Fibroblast of upper back skin (primary cell): ENCODE measurements at places on chromosomes 5 and 9.

DNA sequence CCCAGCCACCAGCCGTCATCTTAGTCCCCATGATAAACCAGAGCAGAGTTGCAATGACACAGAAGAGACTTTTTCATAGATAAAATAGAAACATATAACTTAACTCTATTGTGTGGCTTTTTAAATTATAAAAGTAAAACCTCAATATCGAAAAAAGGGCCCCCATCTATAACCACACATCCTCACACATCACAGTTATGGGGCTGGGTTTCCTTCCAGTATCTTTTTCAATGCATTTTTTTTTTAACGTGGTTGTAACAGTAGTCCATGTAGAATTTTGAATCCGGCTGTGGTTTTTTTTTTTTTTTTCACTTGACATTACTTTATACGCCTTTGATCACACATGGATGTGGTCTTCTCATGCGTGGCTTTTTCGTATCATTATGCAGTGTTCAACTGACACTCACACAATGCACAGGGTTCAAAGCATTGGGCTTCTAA is 77.4 kb downstream of the CFAP77 start:
- no peak for DNase-seq

GRCh38 chr5:14351845-14352712 is 208.9 kb downstream of the TRIO start:
- peak; percentile 62 for DNase-seq

DNA sequence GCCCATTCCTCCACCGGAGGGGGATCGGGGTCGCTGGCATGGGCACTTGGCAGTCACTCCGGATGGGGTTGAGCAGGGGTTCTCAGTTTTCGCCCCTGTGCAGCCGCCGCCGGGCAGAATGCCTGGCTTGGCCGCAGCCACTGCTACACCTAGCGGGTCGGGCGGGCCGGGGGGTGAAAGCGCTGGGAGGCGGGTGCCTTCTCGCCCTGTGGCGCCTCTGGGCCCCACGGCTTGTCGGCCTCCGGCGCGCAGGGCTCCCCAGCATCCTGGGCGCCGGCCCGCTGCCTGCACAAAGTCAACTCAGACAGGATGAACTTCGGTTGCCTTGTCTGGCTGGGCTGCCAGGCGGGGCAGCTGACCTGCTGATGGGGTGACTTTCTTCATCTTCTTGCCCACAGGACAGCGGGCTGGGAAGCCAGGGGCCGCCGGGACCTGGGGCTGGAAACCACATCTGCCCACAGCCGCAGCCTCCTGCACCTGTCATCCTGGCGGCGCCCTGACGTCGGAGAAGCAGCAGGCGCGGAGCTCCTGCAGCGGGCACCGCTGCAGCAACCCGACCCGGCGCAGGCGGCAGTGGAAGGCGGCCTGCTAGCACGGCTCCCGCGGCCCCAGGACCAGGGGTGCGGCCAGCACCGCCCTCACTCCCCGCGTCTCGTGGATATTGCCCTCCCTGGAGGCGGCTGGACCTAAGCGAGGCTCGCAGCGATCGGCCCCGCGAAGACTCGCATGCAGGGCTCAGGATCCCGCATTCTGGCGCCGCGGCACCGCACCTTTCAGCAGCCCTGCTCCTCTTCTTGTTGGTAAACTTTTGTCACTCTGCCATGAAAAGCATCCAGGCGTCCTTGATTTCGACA is 1.3 kb upstream of the ANKRD18A start:
- DNase-seq: no peak

GRCh38 chr5:6747103-6747502 is 33.9 kb downstream of the TENT4A start:
- no peak for DNase-seq

- DNase-seq: no peak
Observed at GRCh38 chr5:96928931-96929708, 6.8 kb upstream of the LNPEP start.

- peak; percentile 54 for DNase-seq
Observed at GRCh38 chr9:136644343-136644592, 18.4 kb upstream of the EGFL7 start.

DNA sequence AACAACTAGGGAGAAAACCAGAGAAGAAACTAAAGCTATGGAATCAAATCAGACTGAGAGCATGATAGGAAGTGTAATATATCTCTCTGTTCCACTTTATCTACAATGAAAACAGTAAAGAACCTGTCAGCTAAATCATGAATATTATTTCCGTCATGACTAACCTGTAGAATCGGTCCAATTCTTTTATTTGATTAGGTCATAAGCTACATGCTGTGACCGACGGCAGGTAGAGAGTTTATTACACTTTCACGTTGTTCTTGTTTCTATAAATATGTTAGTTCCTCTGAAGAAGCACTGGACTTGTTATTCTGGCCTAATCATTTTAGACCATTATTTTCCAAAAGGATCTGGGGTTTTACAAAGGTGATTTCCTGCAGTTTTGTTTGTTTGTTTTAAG is 91.1 kb downstream of the DMRTA1 start:
- DNase-seq: no peak

GRCh38 chr9:77819657-77820056 is 171.5 kb upstream of the GNA14 start:
- peak; percentile 31 for DNase-seq

DNA sequence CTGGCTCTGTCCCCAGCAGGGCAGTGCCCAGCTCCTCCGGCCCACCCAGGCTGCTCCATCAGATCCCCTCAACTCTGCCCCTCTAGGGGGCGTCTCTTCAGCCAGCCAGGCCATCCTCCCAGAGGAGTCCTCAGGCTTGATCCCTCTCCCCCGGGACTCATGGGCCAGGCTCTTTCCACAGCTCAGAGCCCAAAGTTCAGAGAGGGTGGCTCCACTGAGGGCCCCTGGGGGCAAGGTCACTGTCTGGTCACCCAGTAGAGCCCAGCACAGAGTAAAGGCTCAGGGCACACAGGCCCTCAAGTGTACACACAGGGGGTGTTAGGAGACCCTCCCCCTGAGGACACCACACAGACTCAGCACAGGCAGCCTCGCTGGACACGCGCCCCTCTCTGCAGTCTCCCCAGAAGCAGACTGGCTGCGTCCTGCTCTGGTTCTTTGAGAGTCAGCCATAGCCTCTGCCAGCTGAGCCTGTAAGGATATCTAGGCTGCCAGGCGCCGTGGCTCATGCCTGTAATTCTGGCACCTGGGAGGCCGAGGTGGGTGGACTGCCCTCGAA is 64.8 kb downstream of the PAX5 start:
- DNase-seq: no peak

GRCh38 chr5:173688703-173689102 is 72.3 kb upstream of the BOD1 start:
- DNase-seq: no peak

DNA sequence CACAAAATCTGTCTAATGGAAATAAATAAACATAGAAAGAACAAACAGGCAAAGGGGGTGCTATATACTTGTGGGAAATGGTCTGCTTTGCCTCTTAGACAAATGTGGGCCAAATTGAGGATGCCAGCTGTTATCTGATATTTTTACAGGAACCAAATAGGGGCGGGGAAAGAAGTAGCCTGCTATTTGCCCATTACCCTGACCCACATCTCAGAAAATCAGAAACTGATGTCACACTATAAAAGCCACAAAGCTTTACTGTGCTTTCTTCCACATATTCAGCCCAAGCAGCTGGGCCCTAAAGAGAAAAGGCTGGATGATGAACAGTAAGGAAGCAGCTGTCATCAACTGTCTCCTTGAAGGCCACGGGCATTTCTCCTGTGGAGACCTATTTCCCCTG is 97.3 kb downstream of the ELAVL2 start:
- no peak for DNase-seq

GRCh38 chr9:6584881-6585597 is 60.5 kb downstream of the GLDC start:
- peak; percentile 39 for DNase-seq

DNA sequence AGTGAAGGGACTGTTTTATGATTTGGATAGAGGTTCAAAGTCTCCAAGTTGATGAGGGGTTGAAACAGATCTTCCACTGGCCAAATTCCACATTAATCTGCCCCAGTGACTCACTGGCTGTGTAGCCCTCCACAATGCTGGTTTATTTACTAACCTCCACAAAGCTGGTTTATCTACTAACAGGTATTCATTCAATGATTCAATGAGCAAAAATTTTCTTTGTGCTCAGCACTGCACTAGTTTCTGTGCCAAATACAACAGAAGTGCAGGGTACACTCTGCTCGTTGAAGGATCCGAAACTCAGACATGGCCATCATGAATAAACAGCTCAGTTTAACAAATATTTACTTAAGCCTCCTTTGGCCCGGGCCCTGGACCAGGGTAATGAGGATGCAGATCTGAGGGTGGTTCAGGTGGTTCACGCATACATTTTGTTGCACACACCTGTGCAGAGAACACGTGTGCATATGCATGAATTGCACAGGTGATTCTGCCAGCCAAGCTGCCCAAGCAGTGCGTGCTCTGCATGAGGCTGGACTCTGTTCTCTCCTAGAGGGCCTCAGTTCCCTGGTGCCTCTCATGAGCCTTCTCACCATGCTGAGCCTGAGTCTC is 71.0 kb downstream of the SH3PXD2B start:
- peak; percentile 45 for DNase-seq

DNA sequence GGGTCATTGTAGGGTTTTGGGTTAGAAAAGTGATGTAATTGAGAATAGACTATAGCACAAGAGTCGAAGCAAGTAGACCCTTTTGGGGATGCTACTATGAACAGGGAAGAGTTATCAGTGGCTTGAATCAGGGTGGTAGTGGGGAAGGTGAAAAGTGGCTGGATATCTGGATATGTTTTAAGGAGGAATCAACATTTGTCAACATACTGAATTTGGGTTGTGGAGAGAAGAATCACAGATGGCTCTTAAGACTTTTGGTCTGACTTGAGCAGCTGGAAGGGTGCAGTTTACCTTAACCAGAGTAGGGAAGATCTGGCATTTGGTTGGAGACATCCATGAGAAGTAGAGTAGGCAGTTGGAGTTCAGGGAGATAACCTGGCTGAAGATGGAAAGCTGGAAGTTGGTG is 38.5 kb upstream of the FCHO2 start:
- DNase-seq: no peak

GRCh38 chr5:126360467-126360866 is 62.7 kb upstream of the GRAMD2B start:
- DNase-seq: no peak

- DNase-seq: no peak
Observed at GRCh38 chr5:17463653-17464052, 34.4 kb upstream of the TAF11L2 start.

GRCh38 chr5:181160152-181160754 is 12.9 kb downstream of the OR2V2 start:
- peak; percentile 43 for DNase-seq

DNA sequence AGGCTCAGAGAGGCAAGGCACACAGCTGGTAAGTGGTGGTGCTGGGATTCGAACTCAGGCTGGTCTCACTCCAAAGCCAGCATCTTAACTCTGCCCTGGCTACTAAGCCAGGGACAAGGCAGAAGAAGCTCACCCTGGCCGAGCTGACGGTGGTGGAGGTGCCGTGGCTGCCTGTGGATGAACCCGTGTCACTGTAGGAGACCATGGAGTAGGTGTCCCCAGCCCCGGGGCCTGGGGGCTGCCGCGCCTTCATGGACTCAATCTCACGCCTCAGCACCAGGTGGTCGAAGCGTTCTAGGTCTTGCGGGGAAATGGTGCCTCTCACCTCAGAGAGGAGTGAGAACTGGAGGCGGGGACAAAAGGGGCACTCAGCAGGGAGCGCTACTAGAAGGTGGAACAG is 35.4 kb upstream of the AKNA start:
- no peak for DNase-seq

GRCh38 chr9:89077519-89077918 is 86.3 kb downstream of the S1PR3 start:
- no peak for DNase-seq

GRCh38 chr9:70554881-70555280 is 140.4 kb upstream of the KLF9 start:
- DNase-seq: no peak

GRCh38 chr5:157371655-157372471 is 88.2 kb upstream of the NIPAL4 start:
- DNase-seq: peak; percentile 55

GRCh38 chr9:133844398-133844784 is 106.2 kb upstream of the SARDH start:
- no peak for DNase-seq
